Hematopoietic multipotent progenitor cell treated with erythropoietin and hydrocortisone succinate and interleukin-3 and kit ligand, for 4 days (in vitro differentiated cells): ENCODE measurements at places on chromosomes 7 and 10.

DNA sequence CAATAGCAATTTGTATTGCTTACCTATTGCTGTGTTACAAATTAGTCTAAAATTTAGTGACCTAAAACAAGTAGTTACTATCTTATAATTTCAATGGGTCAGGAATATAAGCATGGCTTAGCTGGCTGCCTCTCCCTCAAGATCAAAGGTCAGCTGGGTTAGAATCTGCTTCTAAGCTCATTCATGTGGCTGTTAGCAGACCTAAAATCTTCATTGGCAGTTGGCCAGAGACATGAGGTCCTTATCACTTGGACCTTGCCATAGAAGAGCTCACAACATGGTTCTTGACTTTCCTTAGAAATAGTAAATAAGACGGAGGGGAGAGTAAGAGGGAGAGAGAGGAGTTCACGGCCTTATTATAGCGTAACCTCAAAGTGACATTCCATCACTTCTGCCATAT, 468.0 kb downstream of the HTR7 start:
- DNase-seq, result no peak

DNA sequence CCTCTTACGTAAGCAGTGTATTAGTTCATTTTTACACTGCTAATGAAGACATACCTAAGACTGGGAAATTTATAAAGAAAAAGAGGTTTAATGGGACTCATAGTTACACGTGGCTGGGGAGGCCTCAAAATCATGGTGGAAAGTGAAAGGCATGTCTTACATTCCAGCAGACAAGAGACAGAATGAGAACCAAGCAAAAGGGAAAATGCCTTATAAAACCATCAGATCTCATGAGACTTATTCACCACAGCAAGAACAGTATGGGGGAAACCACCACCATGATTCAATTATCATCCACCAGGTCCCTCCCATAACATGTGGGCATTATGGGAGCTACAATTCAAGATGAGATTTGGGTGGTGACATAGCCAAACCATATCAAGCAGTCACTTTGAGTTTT, 126.3 kb upstream of the CXCL12 start:
- no peak for DNase-seq

- no peak for DNase-seq
Observed at GRCh38 chr7:157335991-157336382, 817 bp upstream of the DNAJB6 start.

DNA sequence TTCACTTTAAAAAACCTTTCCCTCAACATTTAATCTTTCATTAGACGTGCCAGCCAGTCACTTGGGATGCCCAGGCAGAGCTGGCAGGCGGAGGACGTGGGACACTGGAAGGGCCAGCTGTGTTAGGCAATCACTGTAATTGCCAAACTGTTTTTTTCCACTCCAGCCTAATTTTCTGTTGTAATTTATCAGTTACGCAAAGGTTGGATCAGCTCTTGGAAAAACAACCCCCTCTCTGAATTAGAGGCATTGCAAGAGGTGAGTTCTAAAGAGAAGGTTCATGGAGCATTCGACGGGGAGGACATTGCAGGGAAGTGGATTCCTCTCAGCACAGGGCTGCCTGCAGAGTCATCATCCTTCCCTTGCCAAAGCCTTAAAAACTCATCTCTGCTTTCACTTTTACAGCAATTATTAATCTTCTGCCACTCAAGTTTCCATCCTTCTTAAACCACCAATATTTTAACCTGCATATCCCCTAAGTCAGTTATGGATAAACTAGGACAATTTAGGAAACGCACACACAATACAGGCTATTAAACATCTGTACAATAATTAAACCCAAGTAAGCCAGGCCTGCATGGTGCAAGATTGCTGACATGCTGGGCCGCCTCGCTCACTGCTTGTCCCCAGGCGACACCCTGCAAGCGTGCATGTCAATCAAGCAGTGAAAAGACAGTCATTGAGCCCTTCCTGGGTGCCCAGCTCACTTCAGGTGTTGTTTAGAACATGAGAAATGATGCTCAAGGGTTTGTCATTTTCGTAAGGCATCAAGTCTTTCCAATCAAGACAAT, 272.3 kb upstream of the RNF32 start:
- DNase-seq, result no peak

DNA sequence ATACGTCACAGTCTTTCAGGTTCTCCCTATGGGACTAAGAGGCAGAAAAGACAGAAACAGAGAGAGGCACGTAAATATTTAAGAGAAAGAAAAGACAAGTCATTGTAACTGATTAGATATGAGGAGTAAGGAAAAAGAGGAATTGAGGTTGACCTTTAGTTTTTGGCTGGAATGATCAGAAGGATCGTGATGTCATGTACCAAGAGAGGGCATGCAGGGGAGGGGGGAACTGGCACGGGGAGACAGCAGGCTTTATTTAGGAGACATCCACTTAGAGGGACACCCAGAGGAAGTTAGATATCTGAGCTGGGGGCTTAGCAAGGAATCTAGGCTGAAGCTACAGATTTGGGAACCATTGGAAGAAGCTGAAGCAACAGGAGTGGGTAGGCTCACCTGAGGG, 9.2 kb upstream of the LRRC20 start:
- DNase-seq, result no peak

DNA sequence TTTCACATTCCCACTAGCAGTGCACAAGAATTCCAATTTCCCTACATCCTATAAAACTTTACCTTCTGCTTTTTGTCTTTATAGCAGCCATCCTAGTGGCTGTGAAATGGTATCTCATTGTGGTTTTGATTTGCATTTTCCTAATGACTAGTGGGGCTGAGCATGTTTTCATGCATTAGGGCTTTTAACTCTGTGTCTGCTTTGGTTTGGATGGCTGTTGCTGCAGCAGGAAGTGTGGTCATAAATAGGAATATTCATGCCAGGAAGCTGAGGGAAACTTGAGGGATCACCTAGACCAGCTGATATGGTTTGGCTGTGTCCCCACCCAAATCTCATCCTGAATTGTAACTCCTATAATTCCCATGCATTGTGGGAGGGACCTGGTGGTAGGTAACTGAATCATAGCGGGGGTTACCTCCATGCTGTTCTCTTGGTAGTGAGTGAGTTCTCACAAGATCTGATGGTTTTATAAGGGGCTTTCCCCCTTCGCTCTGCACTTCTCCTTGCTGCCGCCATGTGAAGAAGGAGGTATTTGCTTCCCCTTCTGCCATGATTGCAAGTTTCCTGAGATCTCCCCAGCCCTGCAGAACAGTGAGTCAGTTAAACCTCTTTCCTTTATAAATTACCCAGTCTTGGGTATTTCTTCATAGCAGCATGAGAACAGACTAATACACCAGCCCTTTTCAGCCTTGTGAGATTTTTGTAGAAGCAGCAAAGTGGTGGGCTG, 181.8 kb upstream of the PITRM1 start:
- DNase-seq, result peak; percentile 19

DNA sequence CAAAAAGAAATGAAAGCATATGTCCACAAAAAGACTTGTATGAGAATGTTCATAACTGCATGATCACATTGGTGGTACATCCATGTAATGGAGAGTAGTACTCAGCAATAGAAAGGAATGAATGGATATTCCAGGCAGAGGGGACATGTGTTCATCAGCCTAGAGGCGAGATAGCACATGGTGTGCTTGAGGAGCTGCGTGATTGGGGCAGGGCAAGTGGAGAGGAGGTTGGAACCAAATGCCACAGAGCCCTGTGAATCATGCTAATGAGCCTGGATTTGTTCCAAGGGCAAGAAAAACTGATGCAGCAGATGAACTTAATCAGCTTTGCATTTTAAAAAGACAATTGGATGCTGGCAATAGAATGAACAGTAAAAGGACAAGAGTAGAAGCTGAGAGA, 73.3 kb downstream of the C10orf90 start:
- DNase-seq, result no peak

- DNase-seq, result no peak
Observed at GRCh38 chr10:77975086-77975666, 48.6 kb upstream of the DLG5 start.

- peak; percentile 5 for DNase-seq
Observed at GRCh38 chr10:131514454-131514853, 202.9 kb upstream of the TCERG1L start.

GRCh38 chr7:100483090-100483721, 521 bp upstream of the NYAP1 start:
- DNase-seq, result peak; percentile 87

GRCh38 chr10:112952282-112953173, 2.5 kb downstream of the TCF7L2 start:
- peak; percentile 20 for DNase-seq

DNA sequence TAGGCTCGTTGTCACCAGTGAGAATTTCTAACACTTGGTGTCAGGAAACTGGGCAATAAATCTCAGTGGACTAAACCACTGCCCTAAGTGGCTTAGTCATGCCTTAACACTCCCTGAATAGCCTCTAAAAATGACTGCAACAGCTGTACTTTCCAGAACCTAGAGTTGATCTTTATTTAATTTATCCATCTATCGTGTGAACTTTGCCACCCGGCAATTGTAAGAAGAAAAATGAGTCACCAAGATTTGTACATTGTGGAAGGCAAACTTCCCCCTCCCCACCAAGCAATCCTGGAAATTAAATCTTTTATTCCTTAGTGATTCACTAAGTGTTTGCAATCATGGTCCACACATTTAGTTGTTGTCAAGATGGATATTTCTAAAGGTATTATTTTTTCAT, 47.1 kb downstream of the NXPH1 start:
- DNase-seq, result no peak

DNA sequence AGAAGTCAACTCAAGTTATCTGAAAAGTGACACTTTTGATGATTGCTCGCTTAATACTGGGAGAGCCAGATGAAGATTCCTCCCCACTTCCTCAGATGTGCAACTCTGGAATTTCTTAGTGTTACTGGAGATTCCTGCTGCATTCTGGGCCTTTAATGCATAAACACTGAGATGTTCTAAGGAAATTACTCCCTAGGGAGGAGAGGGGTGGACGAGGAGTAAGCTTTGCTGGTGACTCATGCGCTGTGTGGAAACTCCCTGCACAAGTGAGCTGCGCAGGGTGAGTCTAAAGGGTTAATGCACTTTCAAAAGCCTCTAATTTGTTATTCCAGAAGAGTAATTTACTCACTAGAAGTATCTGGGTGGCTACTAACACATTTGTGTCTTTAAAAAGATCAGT, 46.3 kb downstream of the EGFR start:
- DNase-seq, result no peak

DNA sequence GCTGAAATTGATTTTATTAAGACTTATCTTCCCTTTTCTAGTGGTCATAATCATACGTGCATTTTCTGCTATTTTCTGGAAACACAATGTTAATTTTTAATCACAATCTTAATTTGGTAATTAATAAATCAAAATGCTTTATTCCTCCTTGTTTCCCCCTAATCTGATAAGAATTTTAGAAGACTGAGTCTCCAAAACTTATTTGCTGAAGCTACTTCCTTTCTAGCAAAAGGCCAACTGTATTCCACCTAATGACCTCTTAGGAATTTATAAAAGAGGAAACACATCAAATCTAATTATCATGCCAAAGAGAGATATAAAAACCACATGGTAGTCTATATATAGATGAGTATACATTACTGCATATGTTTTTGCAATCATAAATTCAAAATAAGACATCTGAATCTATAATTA, 140.6 kb downstream of the GNAI1 start:
- DNase-seq, result peak; percentile 20

GRCh38 chr10:96638696-96639095, 51.9 kb upstream of the TM9SF3 start:
- DNase-seq, result no peak

DNA sequence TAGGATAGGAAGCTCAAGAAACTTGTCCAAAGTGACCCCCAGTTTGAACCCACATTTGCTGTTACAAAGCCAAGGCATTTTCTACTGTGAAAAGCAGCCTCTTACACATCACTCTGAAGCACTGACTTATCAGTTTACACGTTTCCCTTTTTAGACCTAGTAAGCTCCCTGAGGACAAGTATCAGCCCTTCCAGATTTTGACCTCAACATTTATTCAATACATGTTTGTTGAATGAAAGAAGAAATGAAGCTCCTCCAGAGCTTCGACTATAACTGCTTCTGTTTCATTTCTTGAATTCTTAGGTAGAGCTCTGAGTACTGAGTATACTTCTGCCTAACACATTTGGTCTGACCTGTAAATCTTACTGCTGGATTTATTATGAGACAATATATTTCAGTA, 2.7 kb downstream of the WASL start:
- DNase-seq, result peak; percentile 15

DNA sequence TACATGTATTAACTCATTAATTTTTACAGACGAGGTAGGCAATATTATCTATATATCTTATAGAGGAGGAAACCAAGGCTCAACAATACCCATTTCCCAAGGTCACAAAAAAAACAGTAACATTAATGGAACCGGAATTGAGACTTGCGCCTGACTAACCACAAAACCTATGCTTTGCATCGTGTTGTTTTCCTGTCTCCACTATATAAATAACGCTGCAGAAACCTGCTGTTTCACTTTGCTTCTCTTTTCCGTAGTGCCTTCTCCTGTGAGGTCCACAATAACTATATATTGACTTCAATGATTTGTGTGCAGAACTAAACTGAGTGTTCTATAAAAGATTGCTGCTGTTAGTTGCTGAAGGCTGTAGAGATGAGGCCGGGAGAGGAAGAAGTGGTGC, 97.7 kb upstream of the RPA3 start:
- DNase-seq, result peak; percentile 39

DNA sequence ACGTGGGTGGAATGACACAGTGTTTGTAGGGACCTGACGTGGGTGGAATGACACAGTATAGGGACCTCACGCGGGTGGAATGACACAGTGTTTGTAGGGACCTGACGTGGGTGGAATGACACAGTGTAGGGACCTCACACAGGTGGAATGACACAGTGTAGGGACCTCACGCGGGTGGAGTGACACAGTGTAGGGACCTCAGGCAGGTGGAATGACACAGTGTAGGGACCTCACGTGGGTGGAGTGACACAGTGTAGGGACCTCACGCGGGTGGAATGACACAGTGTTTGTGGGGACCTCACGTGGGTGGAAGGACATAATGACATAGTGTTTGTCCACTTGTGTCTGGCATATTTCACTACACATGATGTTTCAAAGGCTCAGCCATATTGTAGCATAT, 19.3 kb downstream of the PPP2R2D start:
- DNase-seq, result no peak

- peak; percentile 33 for DNase-seq
Observed at GRCh38 chr7:90345595-90346335, 751 bp upstream of the GTPBP10 start.

DNA sequence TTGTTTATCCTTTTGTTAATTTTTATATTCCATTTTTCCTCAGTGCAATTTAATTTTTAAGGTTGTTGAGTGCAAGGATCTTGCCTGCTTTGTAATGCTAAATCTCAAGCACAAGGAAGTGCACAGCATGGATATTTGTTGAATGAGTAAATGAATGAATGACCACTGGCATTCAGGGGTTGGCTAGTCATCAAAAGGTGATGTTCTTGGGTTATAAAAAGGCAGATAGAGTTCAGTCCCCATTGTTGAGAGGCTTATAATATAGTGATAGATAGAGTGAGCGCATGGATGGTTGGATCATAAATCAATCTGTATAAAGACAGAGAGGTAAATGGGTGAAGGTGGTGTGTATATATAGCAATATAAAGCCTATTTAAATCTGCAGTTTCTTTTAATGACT, 193.2 kb upstream of the KLF6 start:
- no peak for DNase-seq
